Activated CD4-positive, CD25-positive, alpha-beta regulatory T cell treated with anti-CD3 and anti-CD28 coated beads, Interleukin-2, amount 50 U/mL, for 16 hours (primary cell): ENCODE measurements at places on chromosomes 6 and 20.

DNA sequence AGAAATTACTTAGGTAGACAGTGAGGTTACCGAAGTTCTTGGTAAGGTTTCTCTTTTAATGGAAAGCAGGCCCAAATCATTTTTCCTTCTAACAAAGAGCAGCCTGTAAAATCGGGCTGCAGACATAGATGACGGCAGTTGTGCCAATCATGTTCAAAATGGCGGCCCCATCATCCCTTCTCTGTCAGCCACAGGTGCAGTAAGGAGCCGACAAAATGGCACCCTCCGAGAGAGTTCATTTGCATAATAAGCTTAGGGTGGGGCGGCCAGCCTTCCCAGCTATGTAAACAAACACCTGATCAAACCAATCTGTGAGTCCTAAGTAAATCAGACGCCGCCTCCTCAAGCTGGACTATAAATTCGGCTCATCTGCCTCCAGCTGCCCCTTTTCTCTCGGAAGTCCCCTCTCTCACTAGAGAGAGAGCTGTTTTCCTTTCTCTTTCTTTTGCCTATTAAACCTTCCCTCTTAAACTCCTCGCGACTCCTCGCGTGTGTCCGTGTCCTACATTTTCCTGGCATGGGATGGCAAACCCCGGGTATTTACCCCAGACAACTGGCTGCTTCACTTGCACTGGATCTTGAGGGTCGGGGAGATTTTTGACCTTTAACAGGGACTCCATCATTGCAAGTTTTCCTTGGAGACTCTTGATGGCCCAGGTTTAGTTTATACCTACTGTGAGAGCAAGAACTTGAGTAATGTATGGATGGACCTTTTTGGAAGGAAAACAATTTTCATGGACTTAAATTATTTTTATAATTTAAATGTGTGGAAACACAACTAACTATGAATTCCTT is 8.9 kb upstream of the DDR1 start:
- no peak for DNase-seq

DNA sequence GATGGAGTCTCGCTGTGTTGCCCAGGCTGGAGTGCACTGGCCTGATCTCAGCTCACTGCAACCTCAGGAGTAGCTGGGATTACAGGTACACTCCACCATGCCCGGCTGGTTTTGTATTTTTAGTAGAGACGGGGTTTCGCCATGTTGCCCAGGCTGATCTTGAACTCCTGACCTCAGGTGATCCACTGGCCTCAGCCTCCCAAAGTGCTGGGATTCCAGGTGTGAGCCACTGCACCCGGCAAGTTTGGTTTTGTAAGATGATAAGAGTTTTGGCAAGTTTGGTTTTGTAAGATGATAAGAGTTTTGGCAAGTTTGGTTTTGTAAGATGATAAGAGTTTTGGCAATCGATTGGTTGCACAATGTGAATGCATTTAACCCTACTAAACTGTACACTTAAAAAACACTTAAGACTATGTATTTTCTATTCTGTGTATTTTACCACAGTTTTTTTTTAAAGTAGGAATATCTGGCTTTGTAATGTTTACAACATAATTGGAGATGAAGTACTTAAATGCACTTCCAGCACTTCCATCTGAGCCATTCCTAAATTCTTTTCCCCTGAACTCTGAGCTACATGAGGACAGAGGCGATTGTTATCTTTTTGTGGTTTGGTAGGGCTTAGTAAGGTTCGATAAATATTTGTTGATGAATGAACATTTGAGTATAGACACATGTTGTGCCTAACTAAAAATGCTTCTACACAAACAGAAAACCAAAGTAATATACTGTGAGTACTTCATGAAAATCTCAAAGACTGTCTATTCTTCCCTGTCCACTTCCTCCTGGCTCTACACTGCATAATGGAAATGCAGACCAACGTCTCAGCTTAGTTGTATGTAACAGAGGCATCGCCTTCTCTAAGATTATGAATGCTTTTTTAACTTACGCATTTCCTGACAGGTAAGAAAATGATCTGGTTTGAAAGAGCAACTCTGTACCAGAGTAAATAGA is 18.8 kb downstream of the SAMHD1 start:
- DNase-seq: no peak

DNA sequence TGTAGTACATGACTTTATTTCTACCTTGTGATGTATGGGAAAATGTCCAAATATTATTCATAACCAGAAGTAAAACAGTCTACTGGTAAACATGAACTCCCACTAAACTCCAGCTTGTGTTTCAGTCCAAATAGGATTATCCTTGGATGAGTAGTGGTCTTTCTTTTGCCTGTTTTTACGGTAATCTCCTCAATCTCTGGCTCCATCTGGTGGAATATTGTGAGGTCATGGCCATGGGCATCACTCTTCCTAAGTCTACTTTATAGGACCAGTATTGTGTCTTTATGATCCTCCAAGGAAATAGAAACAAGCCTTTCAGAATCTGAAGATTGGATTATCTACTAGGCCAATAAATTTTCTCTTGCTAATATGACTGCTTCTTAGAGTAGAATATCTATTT is 505.0 kb downstream of the BMP2 start:
- no peak for DNase-seq

- DNase-seq: no peak
Measured at GRCh38 chr6:11950109-11950508, 62.0 kb upstream of the HIVEP1 start.

DNA sequence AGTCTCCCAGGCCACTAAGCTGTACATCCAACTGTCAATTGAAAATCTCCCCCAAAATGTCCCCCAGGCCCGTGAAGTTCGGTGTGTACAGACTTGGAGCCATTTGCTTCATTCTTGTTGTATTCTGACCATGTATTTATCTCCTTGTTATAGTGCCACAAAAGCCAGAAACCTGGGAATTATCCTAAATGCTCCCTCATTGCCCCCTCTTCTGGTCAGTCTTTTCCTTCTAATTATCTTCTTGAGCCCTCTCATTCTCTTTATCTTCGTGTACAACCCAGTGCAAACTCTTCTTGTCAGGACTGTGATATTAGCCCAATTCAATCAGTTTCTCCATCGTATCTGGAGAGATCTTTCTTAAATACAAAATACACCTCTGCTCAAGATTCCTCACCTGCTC is 64.7 kb downstream of the RFX6 start:
- no peak for DNase-seq

GRCh38 chr6:90214461-90214860 is 82.2 kb downstream of the BACH2 start:
- DNase-seq: no peak
